IgD-negative memory B cell (primary cell): ENCODE measurements at places on chromosomes 6 and 20. TPM values are rescaled to one million over a fixed set of nuclear protein-coding genes. Genes with fewer than 3 reads are reported as not detected.

The SEMG1 gene
- not detected for polyA plus RNA-seq

The WFDC5 gene
- not detected for polyA plus RNA-seq

The LPA gene
- not detected for polyA plus RNA-seq

The TPX2 gene
- 0.49 TPM for polyA plus RNA-seq

The CTAGE9 gene
- polyA plus RNA-seq, result not detected

The TCF15 gene
- not detected for polyA plus RNA-seq

The RFX6 gene
- not detected for polyA plus RNA-seq

The TTBK1 gene
- polyA plus RNA-seq, result 0.04 TPM
